ENCODE measurements at places on chromosomes 11 and 22.

GRCh38 chr22:47781024-47781423 lies 1018.6 kb downstream of the TBC1D22A start:
- DNase-seq: no peak

DNA sequence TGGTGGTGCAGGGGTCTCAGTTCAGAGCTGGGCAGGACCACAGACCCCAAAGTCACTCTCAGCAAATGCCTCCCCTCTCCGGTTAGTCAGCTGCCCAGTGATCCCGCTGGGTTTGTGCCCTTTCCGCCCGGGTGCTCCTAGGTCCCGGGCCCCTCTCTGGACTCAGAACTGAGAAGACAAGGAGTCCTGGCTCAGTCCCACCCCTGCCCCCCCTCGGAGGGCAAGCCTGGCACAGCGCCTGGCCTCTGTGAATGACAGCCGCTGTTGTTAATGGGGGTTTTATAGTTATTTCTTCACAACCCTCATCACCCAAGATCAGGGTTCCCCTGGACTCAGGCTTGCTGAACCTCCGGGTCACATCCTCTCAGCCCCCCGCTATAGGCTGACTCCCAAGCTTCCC lies 47.6 kb downstream of the ELFN2 start:
- no peak for DNase-seq

- DNase-seq: no peak
These were observed 74.1 kb upstream of the B3GAT1 start for GRCh38 chr11:134486106-134486505.

DNA sequence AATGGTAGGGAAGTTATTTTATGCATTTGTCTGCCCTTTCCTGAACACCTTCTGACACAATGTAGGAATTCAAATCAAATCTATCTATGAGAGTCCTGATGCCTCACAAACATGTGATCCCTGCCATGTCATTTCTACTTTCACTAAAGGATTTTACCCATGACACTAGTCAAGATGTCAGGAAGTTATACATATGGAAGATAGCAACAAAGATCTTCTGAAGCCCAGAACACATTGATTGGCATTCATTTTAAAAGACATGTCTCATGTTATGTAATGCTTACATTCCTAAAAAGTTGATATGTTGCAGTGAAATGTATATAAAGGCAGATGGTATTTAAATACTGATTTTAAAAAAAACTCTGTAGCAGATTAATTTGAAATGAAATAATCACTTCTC lies 61.5 kb downstream of the FAM76B start:
- no peak for DNase-seq

- DNase-seq: no peak
These were observed 4.4 kb upstream of the WEE1 start for GRCh38 chr11:9568854-9569587.

DNA sequence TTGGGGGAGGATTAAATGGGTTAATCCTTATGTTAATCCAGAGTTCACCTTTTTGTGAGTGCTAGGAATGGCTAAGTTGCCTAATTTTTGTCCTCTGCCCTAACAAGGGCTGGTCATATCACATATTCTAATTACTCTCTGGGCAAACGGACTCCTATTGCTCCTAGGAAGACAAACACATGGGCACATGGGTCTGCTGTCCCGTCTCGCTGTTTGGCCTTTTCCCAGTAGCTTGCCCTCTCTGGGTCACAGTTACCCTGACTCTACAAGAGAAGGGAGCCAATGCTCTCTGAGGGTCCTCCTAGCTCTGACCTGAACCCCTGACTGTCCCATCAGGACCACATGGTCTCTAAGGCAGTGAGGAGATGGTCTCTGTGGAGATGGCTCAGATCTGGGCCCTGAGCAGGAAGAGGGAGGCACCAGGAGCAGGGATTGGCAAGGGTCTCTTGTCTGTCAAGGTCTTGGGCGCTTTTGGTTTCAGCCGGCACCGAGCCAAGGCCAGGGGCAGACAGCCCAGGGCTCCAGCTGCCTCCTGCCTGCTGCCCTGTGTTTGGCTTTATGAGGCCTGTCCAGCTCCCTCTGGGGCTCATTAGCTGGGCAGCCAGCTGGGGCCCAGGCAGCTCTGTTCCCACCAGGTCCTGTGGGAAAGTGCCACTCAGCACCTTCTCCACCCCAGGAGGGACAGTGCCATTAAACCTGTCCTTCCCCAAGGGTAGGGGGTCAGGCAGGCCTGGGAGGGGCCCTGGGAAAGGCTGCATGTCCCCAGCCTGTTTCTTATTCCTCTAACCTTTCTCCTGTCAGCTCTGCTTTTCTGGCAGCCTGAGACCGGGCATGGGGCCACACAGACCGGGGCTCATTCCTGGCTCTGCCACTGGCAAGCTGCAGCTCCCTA lies 559.9 kb downstream of the MN1 start:
- no peak for DNase-seq

DNA sequence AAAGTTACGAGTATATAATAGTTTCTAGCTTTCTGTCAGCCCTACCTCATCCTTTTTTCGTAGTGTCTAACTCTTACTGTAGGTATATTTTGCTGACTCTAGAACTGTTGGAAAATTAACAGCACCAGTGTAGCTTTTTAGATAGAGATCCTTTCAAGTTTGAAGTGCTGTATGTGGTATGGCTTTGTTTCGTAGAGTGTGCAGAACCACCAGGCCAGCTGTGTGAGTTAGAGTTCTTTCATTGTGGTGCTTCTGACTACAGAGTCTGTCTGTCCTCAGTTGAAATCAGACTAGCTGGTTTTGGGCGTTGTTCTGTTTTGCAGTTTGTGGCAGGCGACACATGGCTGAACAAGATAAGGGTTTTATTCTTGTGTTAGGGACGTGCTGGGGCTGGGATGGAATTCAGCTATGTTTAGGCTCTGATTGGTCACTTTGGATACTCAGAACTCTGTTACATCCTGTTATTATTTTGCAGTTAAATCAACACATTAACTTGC lies 3.2 kb downstream of the ARHGEF12 start:
- no peak for DNase-seq

DNA sequence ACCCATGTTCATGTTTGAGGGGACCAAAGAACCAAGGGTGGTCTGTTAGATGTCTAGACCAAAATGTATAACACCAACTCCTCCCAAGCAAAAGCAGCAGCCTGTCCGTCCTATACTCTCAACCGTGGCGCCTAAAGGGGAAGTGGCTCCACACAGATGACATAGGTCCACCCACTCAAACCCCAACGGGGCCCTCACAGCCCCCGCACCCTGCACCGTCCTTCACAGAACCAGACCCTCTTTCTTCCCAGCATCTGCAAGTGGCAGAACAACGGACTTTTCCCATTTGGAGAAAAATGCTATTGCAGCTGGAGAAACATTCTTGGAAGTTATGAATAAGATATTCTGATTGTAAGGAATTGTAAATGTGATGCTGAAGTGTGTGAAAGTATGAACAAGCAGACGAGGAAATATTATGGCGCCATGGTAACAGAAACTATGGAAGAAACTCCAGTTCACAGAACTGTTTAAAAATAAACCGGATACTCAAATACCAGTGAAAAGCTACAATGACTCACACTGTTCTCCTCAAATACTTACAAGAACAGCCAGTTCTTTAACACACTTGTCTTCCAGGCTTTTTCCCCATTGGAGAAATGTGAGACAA lies 76.5 kb upstream of the ARFGAP3 start:
- DNase-seq: no peak

DNA sequence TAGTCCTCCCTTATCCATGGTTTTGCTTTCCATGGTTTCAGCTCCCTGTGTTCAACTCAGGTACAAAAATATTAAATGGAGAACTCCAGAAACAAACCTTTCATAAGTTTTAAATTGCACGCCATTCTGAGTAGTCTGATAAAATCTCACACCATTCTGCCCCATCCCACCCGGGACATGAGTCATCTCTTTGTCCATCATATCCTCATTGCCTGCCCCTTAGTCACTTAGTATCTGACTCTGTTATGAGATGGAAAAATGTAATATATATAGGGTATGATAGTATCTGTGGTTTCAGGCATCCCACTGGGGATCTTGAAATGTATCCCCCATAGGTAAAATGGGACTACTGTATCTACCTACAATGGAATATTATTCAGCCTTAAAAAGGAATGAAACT lies 35.5 kb upstream of the FGF3 start:
- no peak for DNase-seq

- DNase-seq: no peak
These were observed at the start of gene VSIG2 for GRCh38 chr11:124751741-124752470. Gene VSIG2, minus strand, starts transcription at chr11:124752255. Its CDS starts 118 bp downstream, at chr11:124752137.

DNA sequence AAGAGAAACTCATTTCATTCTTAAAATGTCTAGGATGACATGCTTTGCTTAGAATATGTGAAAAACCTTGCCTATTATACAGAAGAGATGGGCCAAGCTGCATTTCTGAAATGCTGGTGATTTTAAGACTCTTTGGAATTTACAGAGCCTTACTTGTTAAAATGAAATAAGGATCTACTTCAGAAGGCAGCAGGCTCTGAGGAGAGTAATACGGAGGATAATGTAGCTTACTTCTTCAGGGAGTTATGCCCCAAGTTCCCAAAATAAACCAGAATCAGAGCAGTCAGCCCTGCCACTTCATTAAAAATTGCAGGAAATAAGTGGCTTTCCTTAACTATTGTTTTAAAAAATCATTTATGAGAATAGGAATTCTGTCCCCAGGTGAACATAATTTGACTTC lies 1000.3 kb upstream of the RAG2 start:
- no peak for DNase-seq

DNA sequence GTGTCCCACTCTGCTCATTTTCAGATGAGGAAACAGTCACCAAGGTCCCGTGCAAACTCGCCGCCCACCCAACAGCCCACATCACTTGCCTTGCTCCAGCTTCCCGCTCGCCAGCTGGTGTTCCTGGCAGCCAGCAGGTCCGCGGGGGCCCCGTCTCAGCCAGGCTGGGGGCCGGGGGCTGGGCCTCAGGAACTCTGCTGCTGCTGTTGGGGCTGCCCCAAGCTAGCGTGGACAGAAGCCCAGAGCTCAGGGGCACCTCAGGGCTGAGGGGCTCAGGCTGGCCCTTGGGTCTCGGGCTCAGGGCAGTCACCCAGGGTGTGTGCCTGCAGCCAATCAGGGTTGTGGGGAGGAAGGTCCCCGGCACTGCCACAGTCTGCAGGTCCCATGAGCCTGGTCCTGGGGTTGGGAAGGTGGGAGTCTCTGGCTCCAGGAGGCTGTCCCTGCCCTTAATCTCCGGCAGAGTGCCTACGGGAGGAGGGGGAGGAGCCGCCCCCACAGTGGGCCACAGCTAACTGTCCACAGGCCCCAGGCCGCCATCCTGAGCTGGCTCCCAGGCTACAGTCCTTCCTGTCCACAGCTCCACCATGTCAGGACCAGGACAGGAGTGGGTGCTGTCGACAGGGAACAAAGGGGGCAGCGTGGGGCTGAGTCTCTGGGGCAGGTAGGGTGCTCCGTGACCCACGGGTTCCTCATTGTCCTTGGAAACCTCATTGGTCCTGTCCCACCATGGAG lies 65.2 kb downstream of the ARFGAP3 start:
- DNase-seq: no peak

DNA sequence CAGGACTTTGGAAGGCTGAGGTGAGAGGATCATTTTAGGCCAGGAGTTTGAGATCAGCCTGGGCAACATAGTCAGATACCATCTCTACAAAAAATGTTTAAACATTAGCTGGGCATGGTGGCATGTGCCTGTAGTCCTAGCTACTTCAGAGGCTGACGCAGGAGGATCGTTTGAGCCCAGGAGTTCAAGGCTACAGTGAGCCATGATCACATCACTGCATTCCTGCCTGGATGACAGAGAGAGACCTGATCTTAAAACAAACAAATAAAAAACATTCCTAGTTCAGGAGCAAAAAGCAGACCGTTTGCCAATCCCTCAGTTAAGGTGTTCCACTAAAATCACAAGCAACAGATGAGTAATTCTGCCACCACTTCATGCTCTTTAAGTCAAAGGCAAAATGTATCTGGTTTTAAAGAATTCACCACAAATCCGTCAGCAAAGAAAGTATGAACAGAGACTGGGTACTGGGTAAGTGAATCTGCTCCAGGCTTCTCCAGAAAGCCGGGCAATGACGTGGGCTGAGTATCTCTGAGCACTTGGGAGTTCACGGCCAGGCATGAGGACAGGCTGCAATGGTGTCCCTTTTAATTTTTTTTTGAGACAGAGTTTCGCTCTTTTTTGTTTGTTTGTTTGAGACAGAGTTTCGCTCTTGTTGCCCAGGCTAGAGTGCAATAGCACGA lies 19.5 kb downstream of the CLTCL1 start:
- no peak for DNase-seq

DNA sequence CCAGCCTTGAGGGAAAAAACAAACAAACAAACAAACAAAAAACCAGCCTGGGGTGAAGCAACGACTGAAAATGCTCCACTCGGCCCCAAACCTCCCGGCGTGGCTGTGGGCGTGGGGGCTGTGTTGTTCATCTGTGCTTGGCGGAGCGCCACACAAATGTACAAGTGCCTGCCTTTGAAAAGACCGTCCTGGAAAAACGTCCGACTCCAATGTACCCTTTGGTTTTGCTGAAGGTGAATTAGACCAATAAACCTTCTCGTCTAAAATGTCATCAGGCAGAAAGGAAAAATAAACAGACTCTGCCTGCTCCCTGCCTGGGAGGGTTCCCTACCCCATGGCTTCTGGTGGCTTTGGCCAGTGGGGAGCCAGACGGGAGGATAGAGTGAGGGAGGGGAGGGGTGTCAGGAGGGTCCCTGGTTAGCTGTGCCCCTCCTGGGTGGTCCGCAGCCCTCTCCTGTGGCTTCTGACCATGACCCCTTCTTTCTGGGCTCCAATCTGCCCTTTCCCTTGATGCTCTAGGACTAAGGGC lies 93.9 kb downstream of the TRMU start:
- no peak for DNase-seq

GRCh38 chr11:1123970-1124369 lies 33.8 kb upstream of the MUC5AC start:
- DNase-seq: no peak

DNA sequence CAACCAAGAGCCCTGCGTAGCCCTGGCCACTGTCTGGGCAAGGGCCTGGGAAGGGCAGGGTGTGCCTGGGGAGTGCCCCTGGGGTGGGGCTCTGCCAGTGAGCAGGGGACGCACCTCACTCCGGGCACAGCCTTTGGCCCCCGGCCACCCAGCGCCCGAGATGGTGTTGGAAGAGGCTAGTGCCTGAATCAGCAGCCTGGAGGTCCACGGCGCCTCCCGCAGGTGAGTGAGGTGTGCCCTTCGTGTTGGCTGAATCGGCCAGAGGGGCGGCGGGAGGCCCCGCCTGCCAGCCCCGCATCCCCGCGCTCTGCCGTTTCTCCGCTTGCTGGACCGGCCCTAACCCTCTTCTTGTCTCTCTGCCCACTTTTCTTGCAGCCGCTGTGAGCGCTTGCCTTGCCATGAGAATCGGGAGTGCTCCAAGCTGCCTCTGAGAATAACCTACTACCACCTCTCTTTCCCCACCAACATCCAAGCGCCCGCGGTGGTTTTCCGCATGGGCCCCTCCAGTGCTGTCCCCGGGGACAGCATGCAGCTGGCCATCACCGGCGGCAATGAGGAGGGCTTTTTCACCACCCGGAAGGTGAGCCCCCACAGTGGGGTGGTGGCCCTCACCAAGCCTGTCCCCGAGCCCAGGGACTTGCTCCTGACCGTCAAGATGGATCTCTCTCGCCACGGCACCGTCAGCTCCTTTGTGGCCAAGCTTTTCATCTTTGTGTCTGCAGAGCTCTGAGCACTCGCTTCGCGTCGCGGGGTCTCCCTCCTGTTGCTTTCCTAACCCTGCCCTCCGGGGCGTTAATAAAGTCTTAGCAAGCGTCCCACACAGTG lies 60.1 kb downstream of the FBLN1 start:
- DNase-seq: no peak

- DNase-seq: no peak
These were observed 47.3 kb downstream of the PRDM11 start for GRCh38 chr11:45193695-45194094.

Measured in DND-41 (cell line).